ENCODE measurements at places on chromosomes 2 and 18. TPM values are rescaled to one million over a fixed set of nuclear protein-coding genes. Genes with fewer than 3 reads are reported as not detected.

DNA sequence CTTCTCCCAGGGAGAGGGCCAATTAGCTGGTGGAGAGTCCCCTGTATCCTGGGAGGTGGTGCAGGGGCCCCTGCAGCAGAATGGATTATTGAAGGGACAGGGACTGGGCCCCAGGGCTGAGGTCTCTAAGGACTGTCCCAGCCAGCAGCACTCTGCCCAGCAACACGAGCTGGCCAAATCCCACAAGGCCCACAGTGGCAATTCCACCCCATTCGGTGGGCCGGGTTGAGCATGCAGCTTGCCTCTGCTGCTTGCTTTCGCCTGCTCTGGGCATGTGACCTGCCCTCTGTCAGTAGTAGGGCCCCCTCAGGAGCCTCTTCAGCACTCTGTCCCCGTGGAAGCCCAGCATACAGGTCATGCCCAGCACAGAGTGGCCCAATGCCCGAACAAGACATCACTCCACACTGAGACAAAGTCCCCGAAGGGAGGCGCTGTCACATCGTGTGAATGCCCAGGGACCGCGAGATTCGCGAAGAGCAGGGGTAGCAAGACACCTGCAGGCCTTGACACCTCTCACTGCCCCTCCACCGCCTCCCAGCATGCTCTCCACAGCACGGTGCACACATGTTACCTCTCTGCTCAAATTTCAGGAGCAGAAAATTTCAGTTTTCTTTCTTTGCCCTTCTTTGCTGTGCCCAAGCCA lies 65.4 kb downstream of the CRACDL start:
- no peaks in the 10 kb centered on the region for H3K27me3 ChIP-seq
- no peak for DNase-seq
- no peaks in the 10 kb centered on the region for H3K36me3 ChIP-seq
- H3K27ac ChIP-seq = no peak overlapping the region

DNA sequence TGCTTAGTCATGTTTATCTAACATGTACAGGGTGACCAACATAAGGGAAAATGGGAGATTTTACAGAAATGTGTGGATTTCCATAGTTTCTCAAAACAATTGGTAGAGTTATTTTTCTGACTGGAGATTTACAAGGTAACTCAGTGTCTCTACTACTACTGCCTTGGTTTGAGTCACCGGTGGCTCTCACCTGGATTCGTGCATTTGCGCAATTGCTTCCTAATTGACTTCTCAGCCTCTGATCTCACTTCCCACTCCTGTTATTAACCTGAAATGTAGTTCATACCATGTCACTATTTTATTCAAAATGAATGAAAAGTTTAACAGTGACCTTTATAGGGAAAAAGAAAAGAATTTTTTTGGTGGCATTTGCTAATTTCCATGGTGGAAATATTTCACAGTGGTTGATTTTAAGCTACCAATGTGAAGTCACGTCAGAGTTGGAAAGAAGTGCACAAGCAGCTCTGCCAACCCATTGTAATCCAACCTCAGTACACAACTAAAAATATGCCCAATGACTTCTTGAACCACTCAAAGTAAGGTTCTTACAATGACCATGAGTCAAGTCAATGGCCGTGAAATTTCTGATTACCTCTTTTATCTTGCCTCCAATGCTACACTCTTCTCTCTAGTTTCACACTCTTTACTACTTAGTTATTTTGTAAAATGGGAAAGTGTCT lies 94.0 kb downstream of the NYAP2 start:
- no peak overlapping the region for H3K4me3 ChIP-seq
- DNase-seq = no peak
- no peaks in the 10 kb centered on the region for H3K4me1 ChIP-seq
- no peak overlapping the region for H3K27ac ChIP-seq

DNA sequence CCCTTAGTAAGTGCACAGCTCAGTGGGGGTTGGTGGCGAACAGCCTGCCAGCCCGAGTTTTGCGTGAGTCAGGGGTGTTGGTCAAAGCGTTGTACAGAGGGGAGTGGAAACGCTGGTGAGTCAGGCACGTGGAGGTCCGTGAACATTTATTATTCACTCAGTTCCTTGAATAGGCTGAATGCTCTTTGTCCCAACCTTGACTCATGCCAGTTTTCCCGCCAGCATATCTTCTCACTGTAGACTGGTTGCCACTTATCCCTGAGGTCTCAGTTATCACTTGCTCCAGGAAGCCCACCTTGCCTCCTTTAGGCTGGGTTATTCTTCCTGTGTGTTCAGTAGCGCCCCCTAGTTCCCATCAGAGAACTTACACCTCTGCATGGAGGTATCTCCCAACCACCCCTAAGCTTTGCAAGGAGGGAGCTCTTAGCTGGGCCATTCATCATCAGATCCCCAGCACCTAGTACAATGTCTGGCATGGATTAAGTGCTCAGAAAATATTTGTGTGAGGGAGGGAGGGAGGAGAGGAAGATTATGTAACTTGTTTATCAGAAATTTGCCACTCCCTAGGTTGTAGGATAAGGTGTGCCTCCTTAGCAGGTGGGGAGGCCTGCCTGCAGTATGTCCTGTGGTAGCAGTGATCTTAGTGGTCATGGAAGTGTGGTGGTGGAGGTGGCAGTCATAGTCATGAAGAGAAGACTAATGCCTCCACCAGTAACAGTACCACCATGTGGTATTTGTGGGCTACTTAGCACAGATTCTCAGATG lies 72.1 kb downstream of the CABLES1 start:
- H3K27me3 ChIP-seq = no peaks in the 10 kb centered on the region
- no peak overlapping the region for H3K27ac ChIP-seq
- H3K36me3 ChIP-seq = no peaks in the 10 kb centered on the region
- H3K4me3 ChIP-seq = no peak overlapping the region
- no peak for DNase-seq

DNA sequence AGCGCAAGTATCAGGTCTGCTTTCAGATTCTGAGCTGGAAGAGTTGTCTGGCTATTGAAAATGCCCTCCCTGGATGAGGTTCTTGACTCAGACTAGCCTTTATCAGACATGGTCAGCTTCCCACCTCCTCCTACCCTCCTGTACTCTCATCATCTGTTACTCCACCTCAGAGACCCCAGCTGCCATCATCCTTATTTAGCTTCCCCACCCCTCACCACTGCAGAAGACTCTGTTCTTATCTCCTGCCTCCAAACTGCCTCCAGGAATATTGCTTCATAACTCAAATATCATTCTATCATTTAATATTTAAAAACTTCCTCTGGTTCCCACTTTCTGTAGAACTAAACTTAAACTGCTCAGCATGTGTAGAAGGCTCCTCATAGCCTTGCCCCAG lies 31.1 kb upstream of the PPP3R1 start:
- no peaks in the 10 kb centered on the region for H3K27me3 ChIP-seq
- H3K4me1 ChIP-seq = peaks cover 22% of the 10 kb centered on the region
- H3K4me3 ChIP-seq = no peak overlapping the region

Gene SLC23A3
- total RNA-seq = 0.11 TPM

Gene HOXD4
- total RNA-seq = not detected
